ENCODE measurements at places on chromosomes 5 and 9.
A peak's percentile ranks its signal among the peaks of the same experiment; 100 is the strongest.

GRCh38 chr5:180810210-180810958 lies 7.8 kb upstream of the MGAT1 start:
- DNase-seq: peak; percentile 91

DNA sequence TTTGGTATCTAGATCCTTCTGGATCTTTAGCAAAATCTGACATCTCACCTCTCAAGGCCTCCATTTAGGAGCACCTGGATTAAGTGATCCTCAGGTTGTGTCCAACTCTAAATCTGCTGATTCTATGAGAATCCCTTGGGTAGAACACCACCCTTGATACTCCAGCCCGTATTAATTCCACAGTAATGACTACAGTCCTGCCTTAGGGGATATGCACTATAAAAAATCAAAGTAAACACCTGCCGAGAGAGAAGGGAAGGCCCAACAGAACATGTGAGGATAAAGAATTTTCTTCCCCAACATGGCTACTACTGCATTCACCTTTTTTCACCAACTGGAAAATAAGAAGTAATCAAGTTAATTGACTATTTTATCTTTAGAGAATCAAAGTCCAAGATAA lies 27.6 kb downstream of the DAP start:
- DNase-seq: no peak

DNA sequence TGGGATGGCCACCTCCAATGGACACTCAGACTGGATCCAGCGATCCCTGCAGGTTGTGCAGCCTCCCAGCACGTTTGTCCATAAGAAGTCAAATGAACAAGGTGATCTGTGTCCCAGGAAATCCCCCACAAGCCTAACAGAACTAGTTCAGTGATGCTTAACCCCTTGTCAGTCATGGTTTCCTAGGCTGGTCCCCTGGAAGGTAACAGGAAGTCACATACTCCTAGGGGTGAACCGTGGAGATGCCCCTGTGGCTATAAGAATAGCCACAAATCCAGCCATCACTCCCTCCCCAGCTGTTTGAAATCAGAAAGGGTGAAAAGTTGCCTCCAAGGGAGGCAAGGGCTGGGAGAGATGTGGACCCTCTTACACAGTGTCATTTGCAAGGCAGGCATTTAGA lies 22.5 kb downstream of the PAX5 start:
- no peak for DNase-seq

- DNase-seq: no peak
Measured at GRCh38 chr5:2847608-2848007, 96.1 kb upstream of the IRX2 start.

DNA sequence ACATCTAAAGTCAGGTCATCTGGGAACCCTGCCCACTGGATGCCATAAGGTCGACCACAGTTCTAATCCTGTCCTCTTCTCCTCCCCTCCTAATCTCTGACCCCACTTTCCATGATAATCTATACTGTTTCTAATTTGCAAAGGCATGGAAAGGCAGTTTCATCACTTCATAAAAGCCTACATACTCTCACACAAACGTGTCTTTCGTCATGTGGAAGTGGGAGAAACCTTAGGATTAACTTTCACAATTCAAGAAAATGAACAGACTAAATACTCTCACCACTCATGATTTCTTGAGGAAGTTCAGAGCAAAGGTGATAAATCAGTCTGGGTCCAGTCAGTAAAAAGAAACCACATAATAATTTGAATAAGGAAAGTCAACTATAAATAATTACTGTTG lies 5.5 kb downstream of the FANCC start:
- no peak for DNase-seq

DNA sequence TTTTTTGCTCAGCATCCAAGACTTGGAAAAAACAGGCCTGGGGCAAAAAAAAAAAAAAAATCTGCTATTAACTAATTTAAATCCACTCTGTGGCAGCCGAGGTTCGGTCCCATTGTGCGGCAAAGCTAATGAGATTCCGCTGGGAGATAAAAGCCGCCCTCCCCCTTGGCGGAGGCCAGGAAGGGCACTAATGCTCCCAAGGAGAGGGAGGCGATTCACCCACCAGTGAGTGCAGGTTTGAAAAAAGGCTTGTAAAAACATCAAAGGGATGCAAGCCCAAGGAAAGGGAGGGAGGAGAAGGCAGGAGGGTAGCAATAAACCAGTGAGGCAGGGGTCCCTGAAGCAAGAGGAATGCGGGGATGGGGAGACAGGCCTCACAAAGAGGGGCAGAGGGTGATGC lies 129.5 kb upstream of the RAPGEF1 start:
- no peak for DNase-seq

DNA sequence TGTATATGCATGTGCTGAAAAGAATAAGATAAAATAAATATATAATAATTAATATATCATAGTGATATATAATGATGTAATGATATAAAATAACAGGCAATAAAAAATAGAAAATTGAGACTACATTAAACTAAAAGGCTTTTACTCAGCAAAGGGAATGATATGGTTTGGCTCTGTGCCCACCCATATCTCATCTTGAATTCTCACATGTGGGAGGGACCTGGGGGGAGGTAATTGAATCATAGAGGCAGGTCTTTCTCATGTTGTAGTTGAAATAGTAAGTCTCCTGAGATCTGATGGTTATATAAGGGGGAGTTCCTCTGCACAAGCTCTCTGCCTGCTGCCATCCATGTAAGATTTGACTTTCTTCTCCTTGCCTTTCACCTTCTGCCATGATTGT lies 1550.9 kb upstream of the CDH6 start:
- DNase-seq: no peak
